ENCODE measurements at places on chromosomes 3 and 15. TPM values are rescaled to one million over a fixed set of nuclear protein-coding genes. Genes with fewer than 3 reads are reported as not detected.

DNA sequence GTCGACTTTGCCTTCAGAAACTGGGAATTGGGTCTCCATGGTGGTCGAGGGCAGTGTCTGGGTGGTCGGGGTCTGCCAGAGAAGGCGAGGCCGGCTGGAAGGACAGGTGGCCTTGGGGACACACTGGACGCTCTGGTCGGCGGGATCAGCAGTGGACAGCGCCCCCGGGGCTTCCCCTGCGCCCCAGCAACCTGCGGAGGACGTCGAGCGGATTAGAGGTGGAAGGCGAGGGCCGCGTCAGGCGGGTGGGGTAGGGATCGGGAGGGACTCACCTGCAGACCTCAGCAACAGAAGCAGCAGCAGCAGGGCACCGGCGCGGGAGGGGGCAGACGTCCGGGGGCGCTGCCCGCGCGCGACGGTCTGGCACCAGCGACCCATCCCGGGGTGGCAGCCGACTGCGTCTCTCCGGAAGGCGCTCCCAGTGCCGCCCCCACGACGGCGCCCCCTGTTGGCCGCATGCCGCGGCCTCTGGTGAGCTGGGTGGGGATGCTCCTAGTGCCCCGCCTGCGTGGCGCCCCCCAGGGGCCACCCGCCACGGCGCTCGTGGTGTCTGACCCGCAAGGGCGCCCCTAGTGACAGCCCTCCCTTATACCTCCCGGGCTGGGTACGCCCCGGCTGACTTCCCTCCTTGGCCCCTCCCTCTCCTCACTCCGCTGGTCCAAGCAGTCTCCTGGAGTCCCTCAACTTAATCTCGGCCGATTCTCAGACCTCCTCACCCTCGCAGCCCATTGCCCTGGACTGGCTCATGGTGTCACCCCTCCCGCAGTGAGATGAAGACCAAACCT, at the start of gene PRSS50:
PRSS50 (minus strand) TSS at position 423 of the 785 bp plus-strand sequence; CDS start at position 378, 45 bp downstream.
- DNase-seq, result no peak

- DNase-seq, result no peak
Observed at GRCh38 chr3:71172951-71173350, 410.6 kb downstream of the FOXP1 start.

DNA sequence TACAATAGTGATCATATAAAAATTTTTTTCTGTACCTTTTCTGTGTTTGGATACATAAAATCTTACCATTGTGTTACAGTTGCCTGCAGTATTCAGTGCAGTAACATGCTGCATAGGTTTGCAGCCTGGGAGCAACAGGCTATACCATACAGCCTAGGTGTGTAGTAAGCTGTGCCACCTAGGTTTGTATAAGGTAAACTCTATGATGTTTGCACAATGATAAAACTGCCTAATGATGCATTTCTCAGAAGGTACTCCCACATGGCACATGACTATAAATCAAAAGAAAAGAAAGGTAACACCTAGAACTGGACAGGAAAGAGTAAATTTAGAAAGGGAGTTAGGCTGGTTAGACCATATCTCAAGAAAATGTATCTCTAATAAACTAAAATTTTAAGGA, 293.5 kb downstream of the ULK4 start:
- no peak for DNase-seq

DNA sequence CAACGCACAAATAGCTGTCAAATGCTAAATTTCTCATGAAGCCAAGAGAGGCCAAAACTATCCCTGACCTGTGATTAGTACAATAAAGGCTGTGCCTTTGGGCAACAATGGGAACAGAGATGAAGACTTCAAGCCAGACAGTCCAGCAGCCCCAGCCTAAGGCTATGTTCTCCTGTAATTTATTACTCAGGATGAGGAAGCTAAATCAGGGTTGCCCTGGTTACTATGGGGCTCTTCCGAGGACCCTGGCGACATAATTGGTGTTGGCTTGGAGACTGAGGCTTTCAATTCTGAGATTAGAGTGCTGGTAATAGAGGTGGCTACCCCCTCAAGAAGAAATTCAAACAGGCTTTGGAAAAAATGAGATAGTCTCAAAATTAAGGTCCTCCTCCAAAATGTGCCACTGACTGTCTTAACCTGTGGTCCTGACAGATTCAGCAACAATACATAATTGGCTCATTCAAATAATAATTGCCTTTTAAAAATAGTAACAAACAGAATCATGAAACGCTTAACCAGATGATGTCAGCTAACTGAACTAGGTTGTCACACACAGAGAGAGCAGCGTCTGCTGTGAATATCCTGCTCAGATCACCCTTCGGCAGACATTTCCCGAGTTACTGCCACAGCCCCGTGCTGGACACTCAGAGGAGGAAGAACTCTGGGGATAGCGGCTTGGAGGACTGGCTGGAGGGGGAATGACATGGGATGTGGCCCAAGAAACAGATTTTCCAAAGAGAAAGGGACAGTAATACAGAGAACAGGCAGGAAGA, 43.0 kb downstream of the NSMCE3 start:
- peak; percentile 13 for DNase-seq

- no peak for DNase-seq
Observed at GRCh38 chr15:35381328-35381727, 164.6 kb downstream of the DPH6 start.

DNA sequence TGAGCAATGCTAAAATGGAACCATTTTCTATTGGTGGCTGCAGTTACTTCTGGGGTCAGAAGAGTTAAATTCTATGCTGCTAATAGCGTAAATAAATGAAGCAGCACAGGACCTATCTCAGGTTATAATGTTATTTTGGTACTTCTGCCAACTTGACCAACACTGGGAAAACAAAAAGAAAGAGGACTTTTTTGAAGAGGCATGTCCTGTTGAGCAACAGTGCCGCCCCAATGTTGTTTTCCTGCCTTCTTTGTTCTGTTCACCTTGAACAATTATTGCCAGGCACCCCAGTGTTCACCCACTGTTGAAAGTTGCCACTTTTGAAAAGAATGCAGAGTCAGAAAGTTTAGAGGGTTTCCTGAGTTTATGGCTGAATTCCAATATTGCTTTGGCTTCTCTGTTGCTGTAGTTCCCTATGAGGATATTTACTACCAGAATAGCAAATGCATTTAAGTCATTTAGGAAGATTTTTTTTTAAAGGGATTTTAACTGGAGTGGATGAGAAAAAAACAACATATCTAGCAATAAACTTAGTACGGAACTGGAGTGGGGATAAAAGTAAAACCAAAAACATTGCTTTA, 679.0 kb upstream of the DPPA4 start:
- no peak for DNase-seq

- no peak for DNase-seq
Observed at GRCh38 chr3:80785475-80785874, 976.0 kb downstream of the GBE1 start.

- no peak for DNase-seq
Observed at GRCh38 chr3:22886439-22887068, 316.6 kb upstream of the UBE2E2 start.

DNA sequence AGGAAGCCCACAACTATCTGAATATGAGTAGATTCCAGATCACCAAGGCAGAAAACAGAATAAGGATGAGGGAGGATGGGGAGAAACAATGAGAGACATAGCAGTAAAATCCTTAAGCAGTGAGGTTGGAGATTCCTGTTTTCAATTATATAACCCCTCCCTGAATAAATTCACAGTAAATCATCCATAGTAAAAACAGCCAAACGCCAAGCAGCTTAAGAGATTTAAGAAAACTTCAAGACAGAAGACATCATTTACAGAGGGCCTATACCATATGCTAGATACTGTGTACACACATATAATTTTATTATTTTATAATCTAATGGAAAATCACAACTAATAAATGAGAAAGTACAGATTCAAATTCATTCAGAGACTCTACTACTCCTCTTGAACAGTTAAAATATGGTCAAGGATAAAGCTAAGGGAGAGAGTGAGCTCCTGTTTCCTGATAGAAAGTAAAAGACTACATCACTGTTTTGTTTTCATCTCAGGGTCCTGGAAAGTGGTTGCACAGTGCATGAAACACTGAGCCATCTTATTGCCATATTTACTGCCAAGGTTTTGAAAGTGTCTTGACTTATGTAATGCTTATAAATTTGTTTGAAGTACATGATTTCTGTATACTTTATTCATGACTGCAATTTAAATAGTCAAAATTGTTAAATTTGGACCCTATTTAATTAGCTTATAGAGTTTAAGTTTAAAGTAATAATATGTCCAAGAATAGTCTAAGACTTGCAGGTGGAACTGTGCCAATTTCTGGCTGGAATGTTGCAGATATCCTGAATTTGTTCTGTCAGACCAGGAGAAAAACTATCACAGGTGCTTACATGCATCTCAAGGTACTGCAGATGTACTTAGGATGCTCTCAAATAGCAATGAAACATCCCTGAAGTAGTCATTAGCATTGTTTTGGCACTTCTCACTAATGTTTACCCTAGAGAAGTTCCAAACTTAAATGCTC, 141.4 kb downstream of the TBL1XR1 start:
- DNase-seq, result no peak

DNA sequence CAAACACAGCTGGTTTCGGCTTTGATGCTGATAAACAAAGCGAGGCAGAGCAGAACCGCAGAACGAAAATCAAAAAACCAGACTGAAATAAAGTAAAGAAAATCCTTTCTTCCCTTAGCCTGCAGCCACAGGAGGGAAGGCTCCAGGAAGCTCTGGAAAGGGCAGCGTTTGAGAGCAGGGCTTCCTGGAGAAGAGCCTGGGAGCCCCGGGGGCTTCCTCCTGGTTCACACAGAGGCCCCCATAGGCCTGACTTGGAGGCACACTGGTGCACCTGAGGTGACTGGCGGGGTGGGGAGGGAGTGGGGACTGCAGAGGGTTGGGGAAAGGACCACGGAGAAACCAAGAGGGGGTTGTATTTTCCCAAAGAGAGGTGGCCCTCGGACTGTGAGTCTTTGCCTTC, 98.8 kb upstream of the WNT5A start:
- DNase-seq, result no peak

The RAB27A gene
- total RNA-seq, result 17.2 TPM

DNA sequence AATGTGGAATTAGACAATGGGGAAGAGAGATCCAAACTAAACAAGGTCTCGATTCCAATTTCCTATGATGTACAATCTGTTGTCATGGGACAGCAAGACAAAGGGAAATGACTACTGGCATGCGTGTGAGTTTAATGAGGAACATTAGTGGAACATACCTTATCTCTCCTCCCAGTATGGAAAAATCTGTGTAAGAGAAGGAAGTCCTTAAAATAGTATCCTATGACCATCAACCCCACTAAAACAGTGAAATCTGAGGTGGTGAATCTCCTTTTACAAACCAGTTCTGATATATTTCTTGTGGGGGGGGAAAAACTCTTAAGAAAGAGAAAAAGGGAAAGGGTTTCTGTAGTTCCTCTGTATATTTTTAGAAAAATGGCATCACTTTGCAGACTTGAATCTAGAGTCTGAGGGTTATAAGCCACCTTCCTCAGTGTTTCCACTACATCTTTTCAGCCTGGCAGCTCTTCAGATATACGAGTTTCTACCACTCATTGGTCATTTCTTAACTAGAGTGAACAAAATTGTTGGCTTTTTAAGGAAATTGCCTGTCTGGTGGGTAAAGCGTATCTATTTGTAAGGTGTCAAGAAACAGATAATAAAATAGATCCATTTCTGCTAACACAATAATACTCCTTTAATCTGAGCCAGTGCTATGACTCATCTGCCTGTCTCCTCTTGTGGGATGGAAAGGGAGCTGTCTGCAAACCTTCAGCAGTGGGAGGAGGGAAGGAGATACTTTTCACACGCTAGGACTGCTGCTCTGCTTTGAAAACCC, 3.0 kb upstream of the TNFAIP8L3 start:
- DNase-seq, result no peak

DNA sequence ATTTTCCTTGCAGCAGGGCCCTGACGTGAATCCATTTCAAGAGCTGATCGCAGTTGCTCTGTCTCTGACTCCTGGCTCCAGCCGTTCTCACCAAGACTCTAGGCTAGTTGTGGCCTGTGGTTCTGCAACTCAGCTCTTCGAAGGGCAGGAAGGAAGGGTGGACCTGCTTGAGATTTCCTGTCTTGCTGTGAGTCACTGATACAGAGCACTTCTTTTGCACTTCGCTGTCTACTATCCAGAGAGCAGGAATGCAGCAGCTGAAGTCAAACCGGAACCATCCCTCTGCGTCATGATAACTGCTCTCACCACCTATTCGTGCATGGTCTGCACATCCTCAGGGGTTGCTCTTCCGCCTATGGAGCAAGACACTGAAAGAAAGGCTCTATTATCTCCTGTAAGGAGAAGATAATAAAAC, 59.7 kb downstream of the RAP2B start:
- no peak for DNase-seq

DNA sequence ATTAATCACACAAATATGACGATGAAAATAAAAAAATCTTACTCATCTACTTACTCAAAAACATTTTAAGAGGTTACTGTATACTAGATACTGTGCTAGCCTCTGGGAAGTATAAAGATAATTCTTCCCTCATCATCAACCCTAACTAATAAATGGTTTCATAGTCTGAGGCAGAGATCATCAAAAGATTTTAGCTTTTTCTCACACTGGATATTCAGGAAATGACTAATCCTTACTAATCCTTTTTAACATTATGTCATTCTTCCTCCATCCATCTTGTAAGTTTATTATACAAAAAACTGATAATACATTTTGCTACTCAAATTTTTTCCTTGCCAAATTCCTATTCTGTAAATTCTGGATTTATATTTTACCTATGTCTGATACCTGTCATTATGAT, 29.7 kb downstream of the ACAD11 start:
- DNase-seq, result no peak

The POLQ gene
- total RNA-seq, result 7.3 TPM

The CCR9 gene
- total RNA-seq, result not detected

The TRAT1 gene
- total RNA-seq, result 0.95 TPM

The MEGF11 gene
- total RNA-seq, result 0.11 TPM

GRCh38 chr3:36866368-36866767, 78.5 kb downstream of the TRANK1 start:
- no peak for DNase-seq

GRCh38 chr15:57619746-57620145, 28.0 kb downstream of the MYZAP start:
- DNase-seq, result no peak

The DUOX2 gene
- 1.5 TPM for total RNA-seq

The ZBBX gene
- total RNA-seq, result not detected

The ELL3 gene
- total RNA-seq, result 5.4 TPM

GRCh38 chr15:91515188-91515754, 338.2 kb upstream of the SLCO3A1 start:
- DNase-seq, result no peak

GRCh38 chr15:91140601-91141000, 40.5 kb downstream of the SV2B start:
- no peak for DNase-seq

- peak; percentile 31 for DNase-seq
Observed at GRCh38 chr3:172562871-172563865, 39.9 kb upstream of the TNFSF10 start.

The LSAMP gene
- 24.0 TPM for total RNA-seq
